CD4-positive, alpha-beta T cell treated with Interleukin-15 for 1 hour (primary cell): ENCODE measurements at places on chromosomes 16 and 17.

DNA sequence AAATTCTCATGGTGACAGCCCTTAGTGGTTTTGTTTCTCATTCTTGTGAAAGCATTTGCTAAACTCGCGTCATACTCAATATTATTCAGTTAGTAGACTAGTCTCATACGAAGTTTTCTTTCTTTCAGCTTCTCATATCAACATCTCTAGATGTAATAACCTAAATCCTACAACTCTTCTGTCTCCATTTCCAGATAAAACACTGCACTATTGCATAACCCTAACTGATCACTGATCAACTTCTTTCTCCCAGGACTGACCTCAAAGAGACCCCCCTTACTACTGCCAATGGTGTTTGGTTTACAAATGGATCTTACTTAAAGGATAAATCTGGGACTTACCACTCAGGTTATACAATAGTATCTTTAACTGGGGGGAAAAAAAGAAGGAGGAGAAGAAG is 36.3 kb upstream of the TEKT1 start:
- DNase-seq, result no peak

- no peak for DNase-seq
These were observed 2.1 kb downstream of the HCRT start for GRCh38 chr17:42182927-42183734.

DNA sequence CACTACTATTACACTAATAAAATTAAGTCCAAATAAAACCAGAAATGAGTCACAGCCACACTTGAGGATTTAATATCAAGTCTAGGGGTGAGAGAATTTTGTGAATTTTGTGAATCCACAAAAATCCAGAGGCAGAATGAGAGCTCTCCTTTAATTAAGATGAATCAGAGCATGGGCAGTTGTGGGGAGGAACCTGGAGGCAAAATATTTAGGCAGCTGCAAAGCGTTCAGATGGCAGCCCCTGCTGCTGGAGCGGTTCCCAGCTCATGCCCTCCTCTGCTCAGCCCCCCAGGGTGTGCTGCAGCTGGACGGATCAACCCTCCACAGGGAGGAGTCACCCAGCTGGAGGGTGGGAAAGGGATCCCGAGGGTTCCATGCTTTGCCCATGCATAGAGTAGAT is 43.4 kb upstream of the IRX6 start:
- DNase-seq, result no peak

DNA sequence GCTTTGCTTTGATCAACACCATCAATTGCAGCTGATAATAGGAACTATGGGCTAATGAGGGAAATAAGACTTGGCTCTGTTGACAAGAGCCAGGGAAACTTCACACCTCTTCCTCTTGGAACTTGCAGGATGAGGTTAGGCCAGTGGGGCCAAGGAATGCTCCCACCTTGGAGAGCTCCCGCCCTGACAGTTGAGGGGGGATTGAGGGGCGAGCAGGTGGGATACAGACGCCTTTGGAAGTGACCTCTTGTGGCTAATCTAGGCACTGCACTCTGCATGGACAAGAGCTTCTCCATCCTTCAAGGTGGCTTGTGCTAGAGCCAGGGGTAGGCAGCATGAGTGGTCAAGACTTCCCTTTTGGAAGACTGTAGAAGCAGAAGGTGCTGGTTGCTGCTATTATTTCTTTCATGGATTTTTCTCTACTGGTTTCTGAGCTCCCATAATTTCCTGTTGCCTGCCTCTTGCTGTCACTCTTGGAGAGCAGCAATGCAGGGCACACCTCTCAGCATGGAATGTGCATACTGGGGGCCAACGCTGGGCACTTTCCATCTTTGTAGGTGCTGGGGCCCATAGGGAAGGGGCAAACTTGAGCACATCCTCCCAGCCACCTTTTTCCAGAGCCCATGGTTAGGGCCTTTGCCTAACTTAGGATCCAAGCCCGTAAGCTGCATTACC is 2.3 kb upstream of the PHF12 start:
- peak; percentile 44 for DNase-seq

- no peak for DNase-seq
These were observed 1.2 kb downstream of the CPD start for GRCh38 chr17:30379903-30380381.

DNA sequence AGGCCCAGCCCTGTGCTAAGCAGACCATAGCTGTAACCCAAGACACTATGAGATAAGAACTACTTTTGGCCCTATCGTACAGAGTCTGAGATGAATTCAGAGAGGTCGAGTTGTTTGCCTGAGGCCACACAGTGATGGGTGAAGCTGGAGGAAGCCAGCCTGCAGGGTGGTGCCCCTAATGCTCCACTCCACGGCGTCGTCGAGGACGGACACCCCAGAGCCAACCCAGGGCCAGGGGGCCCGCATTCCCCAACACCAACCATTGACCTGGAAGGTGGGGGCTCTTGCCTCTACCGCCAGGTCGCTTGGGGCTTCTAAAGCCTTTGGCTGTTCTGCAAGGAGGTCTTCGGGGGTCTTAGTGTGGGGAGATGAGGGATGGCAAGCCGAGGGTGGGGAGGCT is 84.1 kb downstream of the IRF8 start:
- no peak for DNase-seq

- DNase-seq, result no peak
These were observed 207.5 kb downstream of the CDH13 start for GRCh38 chr16:82834151-82834815.

DNA sequence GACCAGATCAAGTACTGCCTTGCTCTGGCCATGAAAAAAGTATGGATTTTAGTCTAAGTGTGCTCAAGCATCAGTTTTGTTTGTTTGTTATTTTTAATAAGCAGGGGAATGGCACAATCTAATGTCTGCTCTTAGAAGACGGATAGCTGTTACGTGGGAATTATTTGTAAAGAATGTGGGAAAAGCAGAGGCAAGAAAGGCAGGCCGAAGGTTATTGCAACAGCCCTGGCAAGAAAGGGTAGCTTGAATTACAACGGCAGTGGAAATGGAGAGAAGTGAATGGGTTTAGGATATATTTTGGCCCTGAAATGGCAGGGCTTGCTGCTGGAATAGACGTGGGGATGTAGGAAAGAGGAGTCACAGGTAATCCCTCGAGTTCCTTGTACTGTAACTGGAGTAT is 987 bp upstream of the HASPIN start:
- DNase-seq, result no peak

GRCh38 chr16:47519037-47519436 is 57.9 kb downstream of the PHKB start:
- DNase-seq, result no peak

DNA sequence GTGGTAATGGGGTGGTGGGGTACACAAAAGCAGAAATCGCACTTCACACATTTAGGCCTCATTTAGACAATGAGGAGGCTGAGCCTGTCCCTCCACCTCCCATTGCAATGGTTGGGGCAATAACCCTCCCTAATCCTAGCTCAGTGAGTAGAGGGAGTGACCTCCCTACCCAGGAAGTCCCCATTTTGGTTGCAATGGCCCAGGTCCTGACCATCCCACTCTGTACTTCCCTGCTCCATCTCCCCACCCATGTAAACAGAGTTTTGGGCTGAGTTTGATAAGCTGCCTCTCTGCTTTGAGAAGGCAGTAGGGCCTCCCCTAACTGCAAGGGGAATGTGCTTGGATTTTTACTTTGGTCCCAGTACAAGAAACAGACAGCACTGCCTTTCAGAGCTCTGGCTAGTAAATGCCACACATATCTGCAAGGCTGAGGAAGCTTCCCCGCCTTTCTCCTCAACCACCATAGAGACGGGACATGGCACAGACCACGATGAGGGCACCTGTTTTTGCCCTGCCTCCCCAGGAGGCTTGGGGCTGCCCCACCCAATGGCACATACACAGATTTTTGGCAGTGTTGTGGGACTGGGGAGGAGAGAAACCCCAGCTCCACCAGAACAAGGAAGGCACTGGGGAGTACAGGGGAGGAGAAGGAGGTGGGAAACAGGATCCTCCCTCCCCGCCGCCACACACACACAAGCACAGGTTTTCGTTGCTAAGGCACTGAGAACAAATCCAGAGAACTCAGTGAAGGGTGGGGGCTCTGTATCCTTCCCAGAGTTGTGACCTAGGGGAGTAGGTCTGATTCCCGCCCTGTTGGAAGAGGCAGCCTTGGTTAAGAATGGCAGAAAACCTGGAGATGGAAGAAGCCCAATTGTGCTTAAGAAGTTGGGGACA is 7.3 kb downstream of the VAT1 start:
- no peak for DNase-seq

GRCh38 chr17:44543905-44544523 is 13.3 kb upstream of the FZD2 start:
- no peak for DNase-seq

- no peak for DNase-seq
These were observed at the start of gene NPB for GRCh38 chr17:81902023-81902652. NPB (plus strand) TSS chr17:81902238; CDS start chr17:81902278, 40 bp downstream.

GRCh38 chr16:54123766-54124165 is 162.8 kb downstream of the IRX3 start:
- DNase-seq, result no peak

GRCh38 chr17:6548578-6549330 is 7.6 kb downstream of the PITPNM3 start:
- no peak for DNase-seq

DNA sequence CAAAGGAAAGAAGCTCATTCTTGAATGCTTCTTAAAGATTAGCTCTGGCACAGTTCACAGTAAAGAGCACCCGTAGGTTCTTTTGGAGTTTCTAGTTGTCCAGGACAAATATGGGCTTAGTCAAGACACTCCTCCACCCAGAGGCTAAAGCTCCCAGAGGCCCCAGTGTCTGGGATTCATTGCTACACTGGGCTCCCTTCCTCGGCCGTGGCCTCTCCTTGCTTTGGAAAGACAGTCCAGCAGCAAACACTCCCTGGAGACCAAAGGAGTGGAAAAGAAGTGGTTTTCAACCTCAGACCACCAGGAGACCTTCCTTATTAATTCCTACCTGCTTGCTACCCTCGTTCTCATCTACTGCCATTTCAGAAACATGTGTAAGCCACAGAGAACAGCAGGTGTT is 17.1 kb downstream of the PHB1 start:
- DNase-seq, result no peak

DNA sequence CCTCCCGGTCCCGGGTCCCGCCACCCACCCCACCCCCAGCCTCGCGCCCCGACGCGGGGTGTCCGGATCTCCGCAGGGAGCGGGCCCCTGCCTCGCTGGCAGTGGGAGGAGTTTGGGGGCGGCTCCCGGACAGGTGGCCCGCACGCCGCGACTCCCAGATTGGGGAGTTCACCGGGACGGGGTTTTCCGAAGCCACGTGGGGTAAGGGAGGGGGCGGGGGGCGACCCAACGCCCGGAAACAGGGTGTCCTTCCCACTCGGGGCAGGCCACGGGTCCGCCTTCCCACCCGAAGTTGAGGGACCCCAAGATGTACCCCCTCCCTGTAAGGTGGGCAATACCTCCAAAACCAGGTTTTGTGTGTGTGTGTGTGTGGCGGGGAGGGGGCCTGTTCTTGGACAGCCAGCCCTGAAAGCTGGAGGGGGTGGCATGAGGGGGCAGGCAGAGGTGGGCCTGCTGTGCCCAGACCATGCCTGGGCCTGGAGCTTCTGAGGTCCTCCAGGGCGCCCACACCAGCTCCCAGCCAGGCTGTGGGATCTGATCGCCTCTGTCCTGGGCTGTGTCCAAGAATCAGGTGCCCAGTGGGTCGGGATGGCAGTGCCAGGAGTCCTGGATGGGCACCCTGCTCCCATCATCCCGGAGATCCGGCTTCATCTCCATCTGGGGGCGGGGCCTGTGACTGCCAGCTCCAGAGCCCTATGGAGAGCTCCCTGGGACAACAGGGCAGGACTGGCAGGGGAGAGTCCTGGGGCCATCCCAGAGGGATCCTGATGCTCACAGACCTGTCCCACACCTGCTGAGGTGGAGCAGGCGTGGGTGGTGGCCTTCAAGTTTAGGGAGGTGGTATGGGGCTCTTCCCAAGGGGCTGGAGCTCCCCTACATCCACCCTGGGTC is 767 bp downstream of the SYNGR2 start:
- DNase-seq, result peak; percentile 72

- no peak for DNase-seq
These were observed 531.9 kb downstream of the GRIN2A start for GRCh38 chr16:9650284-9650683.

- DNase-seq, result no peak
These were observed 100.5 kb downstream of the CYB561 start for GRCh38 chr17:63345611-63346010.

- DNase-seq, result no peak
These were observed 59.0 kb upstream of the RPH3AL start for GRCh38 chr17:411421-412120.

GRCh38 chr16:49821614-49822282 is 34.2 kb downstream of the ZNF423 start:
- no peak for DNase-seq

- peak; percentile 49 for DNase-seq
These were observed 5.0 kb upstream of the PVALEF start for GRCh38 chr17:81160306-81160705.

GRCh38 chr17:40072040-40072734 is 9.4 kb downstream of the THRA start:
- no peak for DNase-seq

DNA sequence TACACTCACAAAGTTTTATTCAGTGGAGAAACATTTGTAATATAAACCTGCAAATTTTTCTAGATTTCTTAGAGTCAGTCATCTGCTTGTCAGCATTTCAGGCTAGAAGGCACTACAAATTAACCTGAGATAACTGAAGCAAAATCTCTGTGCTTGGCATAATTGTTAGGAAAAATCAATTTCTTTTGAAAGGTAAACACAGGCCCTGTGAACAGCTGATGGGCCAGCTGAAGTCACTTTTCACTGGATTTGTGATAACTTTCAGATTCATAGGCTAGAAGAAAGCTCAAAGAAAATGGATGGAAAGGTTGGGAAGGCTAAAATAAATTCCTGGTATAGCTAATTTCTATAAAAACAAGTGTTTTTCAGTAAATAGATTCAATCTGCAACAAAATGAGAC is 34.0 kb upstream of the SLC6A2 start:
- no peak for DNase-seq

DNA sequence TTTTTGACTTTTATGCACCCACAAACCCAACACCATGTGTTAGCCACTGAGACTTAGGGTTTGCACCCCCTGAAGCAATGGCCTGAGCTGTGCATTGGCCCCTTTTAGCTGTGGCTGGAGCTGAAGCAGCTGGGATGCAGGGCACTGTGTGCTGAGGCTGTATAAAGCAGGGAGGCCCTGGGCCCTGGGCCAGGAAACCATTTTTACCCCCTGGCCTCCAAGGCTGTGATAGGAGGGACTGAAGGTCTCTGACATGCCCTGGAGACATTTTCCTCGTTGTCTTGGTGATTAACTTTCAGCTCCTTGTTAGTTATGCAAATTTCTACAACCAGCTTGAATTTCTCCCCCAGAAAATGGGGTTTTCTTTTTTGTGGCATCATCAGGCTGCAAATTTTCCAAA is 6.7 kb upstream of the ANKFN1 start:
- DNase-seq, result no peak

- DNase-seq, result peak; percentile 63
These were observed 7.7 kb downstream of the IL34 start for GRCh38 chr16:70653809-70654771.

DNA sequence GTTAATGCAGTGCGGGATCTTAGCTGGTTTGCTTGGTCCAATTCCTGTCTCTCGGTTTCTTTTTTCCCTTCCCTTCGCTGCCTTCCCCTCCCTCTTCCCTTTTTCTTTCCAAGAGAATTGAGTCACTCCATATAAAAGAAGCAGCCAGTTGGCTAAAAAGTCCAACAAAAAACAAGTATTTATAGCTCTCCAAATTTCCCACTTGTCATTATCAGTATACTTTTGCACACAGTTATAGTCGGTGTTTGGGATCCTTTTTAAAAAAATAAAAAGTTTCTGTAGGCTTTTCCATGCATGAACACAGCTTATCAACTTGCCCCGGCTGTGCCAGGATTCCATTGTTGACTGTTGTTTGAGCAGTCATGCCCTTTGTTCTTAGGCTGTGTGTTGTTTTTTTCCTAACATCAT is 24.9 kb downstream of the HMOX2 start:
- no peak for DNase-seq

GRCh38 chr16:14608604-14609003 is 21.5 kb downstream of the PARN start:
- no peak for DNase-seq
